ENCODE measurements at places on chromosomes 12 and 14.

- DNase-seq: no peak
Observed at GRCh38 chr14:96424109-96424989, 32.4 kb downstream of the AK7 start.

DNA sequence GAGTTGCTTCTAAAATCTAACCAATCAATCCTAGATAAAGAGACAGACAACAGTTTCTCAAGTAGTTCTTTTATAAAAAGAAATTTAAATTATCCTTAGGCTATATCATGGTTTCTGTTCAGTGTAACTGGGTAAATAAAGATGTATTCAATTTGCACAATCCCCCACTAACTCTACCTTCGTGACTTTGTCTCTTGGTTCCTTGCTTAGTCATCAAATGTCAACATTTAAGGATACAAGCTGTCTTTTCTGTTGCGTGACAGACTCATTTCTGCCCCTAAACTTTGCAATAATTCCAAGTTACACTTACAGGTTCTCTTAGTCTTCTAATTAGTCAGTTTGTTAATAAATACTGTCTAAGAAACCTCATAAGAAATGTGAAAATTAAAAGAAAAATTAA is 50.6 kb downstream of the SCAF11 start:
- DNase-seq: no peak

DNA sequence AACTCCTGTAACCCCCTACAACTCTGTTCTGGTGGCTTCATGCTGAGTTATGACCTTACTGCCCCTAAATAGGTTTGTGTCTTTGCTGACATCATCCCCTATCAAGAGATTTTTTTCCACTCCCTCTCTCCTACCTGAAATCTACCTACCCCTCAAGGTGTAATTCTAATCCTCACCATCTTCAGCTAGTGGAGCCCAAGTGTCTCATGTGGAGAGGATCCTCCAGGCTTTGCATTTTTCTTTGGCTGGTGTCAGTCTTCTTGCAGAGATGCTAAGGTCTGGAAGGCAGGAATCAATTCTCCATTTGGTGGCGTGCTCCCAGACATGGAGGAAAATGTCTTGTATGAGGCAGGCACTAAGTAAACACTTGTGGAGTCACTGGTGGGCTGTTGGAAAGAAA is 74.8 kb upstream of the PRMT8 start:
- no peak for DNase-seq

- no peak for DNase-seq
Observed at GRCh38 chr12:50825372-50825838, 17.3 kb upstream of the TMPRSS12 start.

- no peak for DNase-seq
Observed at GRCh38 chr12:95002754-95003153, 743 bp downstream of the NDUFA12 start.

DNA sequence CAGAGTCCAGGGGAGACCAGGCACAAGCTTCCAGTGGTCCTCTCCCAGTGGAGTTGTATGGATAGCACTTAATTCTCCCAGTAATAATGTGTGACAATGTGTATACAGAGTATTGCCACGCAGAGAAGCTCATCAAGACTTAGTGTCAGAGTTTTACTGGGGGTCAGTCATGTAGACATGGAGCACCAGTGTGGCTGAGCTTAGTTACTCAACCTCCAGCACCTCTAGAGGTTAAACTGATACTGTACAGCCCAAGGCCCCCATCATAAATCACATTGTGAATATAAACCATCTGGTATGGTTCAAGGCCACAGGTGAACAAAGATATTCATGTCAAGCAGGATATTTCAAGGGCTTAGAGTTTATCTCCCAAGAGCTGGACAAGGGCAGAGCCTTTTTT is 378.1 kb upstream of the TMPO start:
- no peak for DNase-seq

- DNase-seq: no peak
Observed at GRCh38 chr14:92783813-92784431, 10.2 kb upstream of the GOLGA5 start.
